ENCODE measurements at places on chromosomes 6 and 20.

- no peak for DNase-seq
Measured at GRCh38 chr20:15439551-15439950, 1102.1 kb upstream of the FLRT3 start.

DNA sequence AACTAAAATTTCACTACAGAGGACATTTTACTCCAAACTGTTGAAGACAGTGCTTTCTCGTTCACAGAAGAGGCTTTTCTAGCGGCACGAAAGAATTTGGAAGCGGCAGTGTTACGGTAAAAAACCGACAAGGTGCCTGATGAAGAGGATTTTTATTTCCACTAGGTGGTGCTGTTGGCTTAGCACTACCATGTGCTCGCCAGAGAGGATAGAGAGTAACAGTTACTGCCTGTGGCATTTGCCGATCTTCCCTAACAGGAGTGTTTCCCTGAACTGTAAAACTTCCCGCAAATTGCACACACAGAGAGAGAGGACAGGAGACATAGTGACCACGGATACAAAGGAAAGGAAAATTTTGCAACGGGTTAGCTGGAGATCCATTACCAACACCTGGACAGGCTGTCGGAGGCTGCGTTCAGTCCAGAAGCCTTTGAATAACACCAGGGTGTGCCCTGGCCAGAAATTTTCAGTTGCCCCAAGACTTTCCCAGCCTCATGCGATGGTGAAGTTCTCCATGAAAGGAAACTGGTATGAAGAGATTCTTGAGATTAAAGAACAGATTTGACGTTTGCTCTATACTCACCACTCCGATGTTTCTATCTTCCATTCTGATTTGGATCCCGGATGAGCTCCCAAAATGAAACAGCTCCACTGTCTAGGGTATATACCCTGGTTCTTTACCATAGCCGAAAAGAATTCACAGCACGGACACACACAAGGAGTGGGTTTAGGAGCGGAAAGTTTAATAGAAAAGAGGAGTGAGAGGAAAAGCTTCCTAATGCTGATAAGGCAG lies 48.1 kb downstream of the HLA-DPB1 start:
- peak; percentile 46 for DNase-seq

DNA sequence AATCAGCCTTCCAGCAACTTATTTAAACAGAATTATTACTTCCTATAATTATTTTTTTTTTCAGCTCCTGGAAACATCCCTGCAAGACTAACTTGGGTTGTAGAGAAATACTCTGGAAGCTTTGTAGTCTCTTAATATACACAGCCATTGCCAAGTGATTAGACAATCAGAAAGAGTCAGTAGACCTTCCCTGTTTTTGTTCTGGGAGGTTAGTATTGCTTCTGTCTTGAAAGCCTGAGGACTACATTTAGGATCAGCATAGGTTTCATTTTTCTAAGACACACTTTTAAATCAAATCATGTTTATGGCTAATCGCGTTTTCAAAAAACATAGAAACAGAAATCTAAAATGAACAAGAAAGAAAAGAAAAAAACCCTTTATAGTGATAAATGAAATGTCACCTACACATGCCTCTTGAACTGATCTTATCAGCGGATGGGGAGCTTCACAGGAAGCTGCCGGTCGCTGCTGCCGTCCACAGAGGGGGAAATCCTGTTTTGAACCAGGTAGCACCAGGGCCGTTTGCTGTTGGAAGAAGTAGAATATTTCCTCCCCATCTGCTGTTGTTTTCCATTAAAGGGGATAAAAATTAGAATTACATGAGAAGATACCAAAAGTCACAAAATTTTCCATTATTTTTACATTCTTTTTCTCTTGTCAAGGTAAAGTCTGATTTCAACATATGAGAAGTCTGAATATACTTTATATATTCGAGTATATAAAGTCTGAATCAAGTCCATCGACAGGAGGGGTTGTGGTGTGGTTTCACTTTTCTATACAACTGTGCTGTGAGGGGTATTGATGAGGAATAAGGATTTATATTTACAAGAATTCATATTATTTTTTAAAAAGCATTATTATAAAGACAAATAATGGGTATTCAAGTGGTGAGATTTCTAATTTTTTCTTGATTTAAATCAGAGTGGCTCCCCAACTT lies 94.6 kb downstream of the ARMC2 start:
- DNase-seq: peak; percentile 17

- DNase-seq: no peak
Measured at GRCh38 chr20:53362736-53363135, 230.9 kb downstream of the ZNF217 start.

DNA sequence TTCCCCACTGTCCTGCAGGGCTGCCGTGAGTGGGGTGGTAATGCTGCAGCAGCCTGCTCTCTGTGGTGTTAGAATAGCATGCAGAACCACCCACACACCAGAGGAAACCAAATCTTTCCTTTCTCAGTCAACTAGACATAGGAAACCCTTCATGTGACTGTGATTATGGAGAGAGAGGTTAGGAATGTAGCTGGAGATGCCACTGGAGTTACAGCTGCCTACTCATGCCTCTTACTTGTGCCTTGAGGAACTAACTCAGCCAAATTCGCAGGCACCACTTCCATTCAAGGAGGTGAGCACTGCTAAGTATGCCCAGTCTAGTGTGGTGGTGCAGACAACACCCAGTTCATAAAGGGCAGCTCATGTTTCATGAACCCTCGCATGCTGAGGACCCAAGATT lies 27.4 kb downstream of the MUC22 start:
- no peak for DNase-seq

GRCh38 chr20:58890518-58891085 lies 38.1 kb downstream of the GNAS start:
- peak; percentile 89 for DNase-seq

DNA sequence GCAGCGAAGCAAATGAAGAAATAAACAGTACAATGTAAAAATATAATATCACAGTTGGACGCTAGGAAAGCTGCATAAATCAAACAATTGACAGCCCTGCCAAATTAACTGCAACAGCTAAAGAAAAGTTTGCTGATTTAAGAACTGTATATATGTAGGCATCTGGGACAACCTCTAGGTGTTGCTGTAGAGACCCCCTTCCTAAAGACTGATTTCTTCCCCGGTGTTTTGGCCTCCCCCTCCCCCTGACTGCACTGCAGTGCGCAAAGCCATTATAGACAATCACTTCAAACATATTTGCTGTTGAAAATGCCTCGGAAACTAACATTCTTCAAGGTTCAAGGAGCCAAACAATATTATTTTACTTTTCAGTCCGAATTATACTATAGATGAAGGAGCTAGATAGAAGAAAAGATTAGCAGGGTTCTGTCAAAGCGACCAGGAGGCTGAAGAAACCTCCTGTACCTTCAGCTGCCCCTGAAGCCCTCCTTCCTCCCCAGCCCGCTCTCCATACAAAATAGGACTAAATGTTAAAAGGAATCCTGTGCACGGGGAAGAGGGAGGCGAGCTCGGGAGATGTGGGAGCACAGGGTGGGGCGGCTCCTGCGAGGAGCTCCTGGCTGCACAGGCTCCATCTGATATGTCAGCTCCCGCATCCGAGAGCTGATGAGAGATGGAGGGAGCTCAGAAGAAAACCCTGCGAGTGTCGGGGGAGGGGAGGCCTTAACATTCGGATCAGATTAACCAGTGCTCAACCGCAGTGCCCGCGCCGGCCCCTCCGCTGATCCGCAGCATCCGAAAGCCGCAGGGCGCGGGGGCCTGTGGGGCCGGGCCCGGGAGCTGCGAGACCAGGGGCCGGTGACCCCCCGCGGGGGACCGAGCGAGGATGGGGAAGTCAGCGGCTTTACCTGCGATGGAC lies 822 bp downstream of the ELOVL4 start:
- DNase-seq: peak; percentile 41

GRCh38 chr6:26220145-26220970 lies 133.1 kb downstream of the HFE start:
- no peak for DNase-seq

DNA sequence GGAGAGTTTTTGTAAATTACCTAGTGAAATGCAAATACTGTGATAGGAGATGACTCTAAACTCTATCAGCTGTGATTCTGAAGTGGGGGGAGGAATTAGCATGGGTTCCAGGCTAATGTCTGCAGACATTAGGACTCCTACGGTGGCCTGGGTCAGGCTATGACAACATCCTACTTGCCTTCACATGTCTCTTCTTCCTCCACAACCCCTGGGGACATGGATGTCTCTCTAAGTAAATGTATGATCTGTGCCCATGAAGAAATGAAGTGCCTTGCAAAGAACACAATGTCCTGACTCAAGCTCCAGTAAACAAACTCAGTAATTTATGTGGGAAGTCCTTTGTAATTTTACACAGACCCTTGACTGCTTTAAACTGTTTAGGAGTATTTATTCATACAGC lies 165.8 kb upstream of the EEF1E1 start:
- DNase-seq: no peak

DNA sequence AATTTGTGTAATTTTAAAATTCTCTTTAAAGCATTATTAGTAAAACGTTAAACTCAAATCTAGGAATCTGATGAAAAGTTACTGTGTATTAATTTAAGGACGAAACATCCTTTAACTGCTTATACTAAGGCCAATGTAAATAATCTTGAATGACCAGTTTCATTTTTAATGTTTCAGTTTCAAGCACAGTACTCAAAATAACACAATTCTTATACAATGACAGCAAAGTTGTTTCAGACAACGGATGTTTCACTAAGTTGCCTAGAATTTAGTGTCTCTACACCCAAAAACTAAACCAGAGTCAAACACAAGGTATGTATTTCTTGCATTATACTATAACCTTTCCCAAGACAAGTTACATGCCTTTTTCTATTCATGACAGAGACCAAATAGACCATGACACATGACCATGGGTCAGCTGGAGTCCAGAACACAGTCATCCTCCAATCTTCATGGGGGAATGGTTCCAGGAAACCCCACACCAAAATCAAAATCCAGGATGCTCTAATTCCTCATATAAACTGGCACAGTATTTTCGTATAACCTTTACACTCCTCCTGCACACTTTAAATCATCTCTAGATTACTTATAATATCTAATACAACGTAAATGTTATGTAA lies 7.7 kb downstream of the PHIP start:
- no peak for DNase-seq

DNA sequence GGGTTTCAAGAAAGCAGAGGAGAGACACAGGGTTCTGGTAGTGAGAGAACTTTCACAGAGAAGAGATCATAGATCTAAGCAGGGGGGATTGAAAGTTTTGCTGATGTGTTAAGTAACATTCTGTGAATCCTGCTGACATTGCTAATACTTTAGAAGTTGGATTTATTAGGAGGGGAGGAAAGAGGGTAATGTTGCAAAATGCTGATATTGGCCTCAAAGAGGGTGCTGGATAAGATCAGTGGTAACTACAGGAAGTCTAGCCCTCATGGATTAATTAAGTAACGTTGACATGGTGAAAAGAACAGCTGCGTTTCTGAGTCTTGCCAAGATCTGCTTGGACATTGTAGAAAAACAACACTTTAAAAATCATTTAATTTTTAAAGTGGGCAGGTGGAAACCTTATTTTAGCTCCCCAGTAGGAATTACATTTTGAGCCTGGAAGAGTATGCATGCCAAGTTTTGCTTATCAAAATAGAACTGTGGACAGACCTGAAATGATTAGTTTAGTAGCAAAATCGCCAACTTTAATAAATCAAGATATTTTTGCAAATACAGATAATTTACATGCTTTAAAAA lies 606.0 kb upstream of the HTR1E start:
- no peak for DNase-seq

DNA sequence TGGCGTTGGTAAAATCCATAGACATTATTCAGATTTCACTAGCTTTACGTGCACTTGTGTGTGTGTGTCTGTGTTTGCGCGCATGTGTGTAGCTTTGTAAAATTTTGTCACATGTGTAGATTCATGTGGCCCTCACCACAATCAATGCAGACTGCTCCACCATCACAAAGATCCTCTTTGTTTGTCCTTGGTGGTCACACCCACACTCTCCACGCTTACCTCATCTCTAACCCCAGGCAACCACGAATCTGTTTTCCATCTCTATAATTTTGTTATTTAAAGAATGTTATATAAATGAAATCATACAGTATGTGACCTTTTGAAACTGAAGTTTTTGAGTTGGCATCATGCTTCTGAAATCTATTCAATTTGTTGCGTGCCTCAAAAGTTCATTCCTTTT lies 58.5 kb downstream of the GRM1 start:
- DNase-seq: no peak

DNA sequence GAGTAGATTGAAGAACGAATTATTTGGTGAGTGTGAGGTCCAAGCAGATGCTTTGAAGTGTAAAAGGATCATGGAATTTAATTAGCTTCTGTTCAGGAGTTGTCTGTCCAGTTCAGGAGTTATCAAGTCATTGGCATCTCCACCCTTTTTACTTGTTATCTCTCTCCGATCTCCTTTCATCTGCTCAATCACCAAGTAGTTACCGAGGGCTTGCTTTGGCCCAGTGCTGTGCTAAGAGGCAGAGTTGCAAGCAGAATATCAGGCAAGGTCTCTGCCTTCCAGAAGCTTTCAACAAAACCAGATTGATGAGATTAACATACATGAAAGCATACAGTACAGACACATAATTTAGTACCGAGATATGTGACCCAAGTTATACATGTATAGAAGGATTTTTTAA lies 10.2 kb upstream of the TNFRSF21 start:
- no peak for DNase-seq

- no peak for DNase-seq
Measured at GRCh38 chr20:17502105-17502504, 29.1 kb downstream of the BFSP1 start.

DNA sequence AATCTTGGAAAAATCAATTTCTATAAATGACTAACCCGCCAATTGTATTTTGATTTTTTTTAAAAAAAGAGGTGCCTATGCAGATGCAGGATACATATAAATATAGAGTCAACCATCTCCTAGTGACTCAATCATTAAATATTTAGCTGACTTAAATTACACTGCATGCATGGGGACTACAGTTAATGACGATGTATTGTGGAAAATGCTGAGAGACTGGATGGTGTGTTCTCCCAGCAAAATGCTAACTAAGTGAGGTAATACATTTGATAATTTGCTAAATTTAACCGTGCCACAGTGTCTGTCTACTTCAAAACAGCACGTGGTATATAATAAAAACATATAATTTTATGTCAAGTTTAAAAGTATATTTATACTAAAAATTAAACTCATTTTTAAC lies 341.6 kb downstream of the PRKN start:
- DNase-seq: no peak

GRCh38 chr20:50534567-50534966 lies 24.4 kb downstream of the PTPN1 start:
- no peak for DNase-seq

DNA sequence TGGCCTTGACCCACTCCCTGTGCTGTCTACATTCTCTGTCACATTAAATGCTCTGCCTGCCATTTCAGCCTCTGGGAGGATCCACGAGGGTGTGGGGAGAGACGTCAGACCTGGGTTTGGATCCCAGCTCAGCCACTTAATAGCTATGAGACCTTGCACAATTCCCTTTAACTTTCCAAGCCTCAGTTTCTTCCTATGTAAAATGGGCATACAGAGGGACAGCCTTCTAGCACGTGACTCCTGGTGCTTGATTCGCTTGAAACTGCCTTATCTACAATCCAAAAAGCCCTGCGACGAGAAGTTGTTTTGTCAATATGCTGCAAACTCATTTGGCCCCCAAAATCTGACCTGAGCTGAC lies 40.0 kb downstream of the TOX2 start:
- no peak for DNase-seq
